Stimulated activated CD4-positive, alpha-beta T cell treated with anti-CD3 and anti-CD28 coated beads, Interleukin-12 subunit alpha, Interleukin-12 subunit beta, amount 100 ng/mL, for 4 hours (primary cell): ENCODE measurements at places on chromosomes 2 and 18.

- no peak for DNase-seq
Observed at GRCh38 chr2:153349603-153350002, 129.0 kb downstream of the RPRM start.

DNA sequence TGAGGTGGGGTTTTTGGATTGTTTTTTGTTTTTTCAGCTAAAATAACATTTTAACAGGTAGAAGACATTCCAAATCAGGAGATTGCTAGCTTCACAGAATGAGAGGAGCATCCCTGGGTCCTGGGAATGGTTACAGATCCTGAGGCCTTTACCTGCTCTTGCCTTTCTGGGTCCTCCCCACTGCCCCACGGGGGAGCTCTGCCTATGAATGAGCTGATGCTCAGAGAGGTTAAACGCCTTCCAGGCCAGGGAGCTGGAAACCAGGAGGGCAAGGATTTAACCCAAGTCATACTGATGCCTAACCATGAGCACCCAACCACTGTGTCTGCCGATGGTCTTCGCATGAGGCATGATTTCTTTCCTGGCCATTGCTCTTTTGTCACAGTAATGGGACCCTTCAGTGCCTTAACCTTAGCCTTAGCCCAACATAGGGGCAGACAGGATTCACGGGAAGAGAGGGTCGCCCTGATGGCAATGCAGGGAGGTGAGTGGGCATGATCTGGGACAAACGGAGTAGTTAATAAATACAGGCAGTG is 16.1 kb downstream of the MOCOS start:
- no peak for DNase-seq

- DNase-seq, result no peak
Observed at GRCh38 chr2:47558768-47559684, 156.1 kb downstream of the MSH2 start.

DNA sequence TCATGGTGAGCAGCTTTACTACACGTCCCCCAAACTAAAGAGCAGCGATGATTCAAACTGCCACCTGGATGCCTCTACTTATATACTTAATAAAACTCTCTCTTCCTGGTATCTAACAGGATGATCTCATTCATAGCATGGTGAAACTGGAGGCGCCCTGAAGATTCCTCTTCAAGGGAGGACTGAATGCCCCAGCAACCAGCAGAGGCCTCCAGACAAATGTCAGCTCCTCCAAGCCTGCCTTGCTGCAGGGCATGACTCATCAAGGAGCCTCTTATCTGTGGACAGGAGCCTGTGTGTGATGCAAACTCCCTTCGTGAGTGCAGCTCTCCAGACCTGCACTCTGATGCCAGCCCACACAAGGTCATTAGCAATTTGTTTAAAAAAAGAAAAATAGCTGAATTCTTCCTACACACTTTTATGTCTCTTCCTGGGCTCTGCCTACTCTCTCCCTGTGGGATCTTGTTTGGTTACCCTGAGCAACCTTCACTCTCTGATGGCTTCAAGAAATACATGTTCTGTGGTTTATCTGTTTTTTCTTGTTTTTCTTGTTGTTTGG is 30.2 kb downstream of the LONRF2 start:
- peak; percentile 11 for DNase-seq

DNA sequence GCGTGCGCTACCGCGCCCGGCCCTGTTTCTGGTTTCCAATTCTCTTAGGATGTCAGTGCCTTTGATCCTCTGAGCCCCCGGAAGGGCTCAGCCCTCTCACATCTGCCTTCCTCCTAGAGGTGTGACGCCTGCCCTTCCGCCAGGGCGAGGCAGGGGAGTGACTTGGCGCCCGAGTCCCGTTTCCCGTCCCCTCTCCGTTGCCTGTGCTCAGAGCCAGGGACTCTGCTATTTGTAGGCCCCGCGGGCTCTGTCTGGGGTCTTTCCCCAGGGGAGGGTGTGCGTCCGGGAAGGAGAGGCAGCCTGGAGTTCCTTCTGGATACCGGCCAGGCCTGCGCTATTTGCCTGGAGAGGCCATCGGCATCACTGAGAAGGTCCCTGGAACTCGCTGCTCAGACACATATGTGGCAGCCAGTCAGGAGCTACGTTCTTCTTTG is 103.7 kb upstream of the TAF1B start:
- peak; percentile 38 for DNase-seq

- DNase-seq, result no peak
Observed at GRCh38 chr2:45782986-45783385, 131.5 kb downstream of the PRKCE start.

DNA sequence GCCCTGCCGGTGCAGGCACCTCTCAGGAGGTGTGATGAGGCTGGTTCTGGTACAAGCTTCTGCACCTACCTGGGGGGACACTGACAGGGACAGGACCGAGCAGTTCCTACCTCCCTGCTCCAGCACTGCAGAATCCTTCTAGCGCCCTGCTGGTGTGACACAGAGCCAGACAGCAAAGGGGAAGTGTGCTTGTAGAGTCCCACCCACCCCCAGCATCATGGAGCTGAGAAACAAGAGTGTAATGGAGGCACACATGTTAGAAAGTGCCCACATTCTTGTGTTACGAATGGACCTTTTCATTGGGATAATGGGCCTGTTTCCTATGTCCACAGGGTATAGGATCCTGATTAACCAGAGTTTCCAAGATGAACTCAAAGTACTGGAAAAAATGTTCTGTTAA is 38.3 kb downstream of the OXER1 start:
- DNase-seq, result no peak

- no peak for DNase-seq
Observed at GRCh38 chr18:48800466-48800865, 150.3 kb downstream of the SMAD7 start.

- DNase-seq, result no peak
Observed at GRCh38 chr2:22880161-22880560, 504.8 kb upstream of the KLHL29 start.

DNA sequence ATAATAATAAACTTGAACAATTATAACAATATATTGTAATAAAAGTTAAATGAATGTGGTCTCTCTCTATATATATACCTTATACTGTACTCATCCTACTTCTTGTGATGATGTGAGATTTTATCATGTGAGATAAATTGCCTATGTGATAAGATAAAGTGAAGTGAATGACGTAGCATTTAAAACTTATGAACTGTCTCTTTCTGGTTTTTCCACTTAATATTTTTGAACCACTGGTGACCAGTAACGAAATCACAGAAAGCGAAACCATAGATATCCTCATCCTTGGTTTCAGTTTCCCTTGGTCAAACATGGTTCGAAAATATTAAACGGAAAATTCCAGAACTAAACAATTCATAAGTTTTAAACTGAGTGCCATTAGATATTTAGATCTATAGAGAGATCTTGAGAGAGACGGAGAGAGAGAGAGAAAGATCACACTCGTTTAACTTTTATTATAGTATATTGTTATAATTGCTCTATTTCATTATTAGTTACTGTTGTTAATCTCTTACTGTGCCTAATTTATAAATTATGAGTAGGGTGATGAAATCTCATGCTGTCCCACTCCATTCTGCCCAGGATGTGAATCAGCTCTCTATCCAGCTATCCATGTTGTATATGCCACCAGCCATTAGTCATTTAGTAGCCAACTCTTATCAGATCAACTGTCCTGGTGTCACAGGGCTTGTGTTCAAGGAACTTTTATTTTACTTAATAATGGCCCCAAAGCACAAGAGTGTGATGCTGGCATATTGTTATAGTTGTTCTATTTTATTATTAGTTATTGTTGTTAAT is 156.8 kb downstream of the THADA start:
- DNase-seq, result no peak

GRCh38 chr18:44386401-44386800 is 294.3 kb upstream of the SETBP1 start:
- DNase-seq, result no peak

GRCh38 chr2:85401844-85402243 is 8.3 kb downstream of the CAPG start:
- DNase-seq, result no peak

GRCh38 chr2:225600444-225600843 is 200.9 kb downstream of the NYAP2 start:
- DNase-seq, result no peak

- DNase-seq, result no peak
Observed at GRCh38 chr2:168234407-168235085, 12.8 kb downstream of the STK39 start.

DNA sequence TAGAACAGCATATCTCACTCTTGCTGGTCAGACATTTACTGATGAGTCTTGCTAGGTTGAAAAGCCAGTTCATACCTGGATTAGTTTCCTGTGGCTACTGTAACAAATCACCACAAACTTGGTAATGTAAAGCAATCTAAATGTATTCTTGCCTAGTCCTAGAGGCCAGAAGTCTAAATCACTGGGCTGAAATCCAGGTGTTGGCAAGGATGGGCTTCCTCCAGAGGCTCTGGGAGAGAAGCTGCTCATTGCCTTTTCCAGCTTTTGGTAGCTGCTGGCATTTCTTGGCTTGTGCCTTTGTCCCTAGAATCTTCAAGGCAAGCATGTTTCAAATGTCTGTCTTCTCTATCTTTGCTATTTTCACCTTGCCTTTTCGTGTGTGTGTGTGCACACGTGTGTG is 62.3 kb upstream of the MAP4K3 start:
- no peak for DNase-seq

DNA sequence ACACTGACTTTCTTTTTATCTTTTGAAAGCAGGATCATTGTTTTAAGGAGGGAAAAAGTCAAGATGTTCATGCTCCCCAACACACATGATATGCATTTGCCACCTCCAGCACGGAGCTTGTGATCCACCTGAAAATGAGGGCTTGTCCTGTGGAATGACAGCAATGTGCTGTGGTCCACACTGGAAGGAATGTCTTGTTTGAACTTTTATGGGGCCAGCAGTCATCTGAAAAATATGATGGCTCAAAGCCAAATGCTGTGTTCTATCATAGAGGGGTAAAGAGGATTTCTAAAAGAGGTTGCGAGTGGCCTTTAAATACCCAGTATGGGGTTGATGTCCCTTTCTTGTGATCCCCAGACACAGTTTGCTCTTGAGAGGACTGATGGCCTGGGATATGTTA is 226.5 kb upstream of the SPRED2 start:
- no peak for DNase-seq

- no peak for DNase-seq
Observed at GRCh38 chr2:210752532-210752931, 196.1 kb downstream of the CPS1 start.

DNA sequence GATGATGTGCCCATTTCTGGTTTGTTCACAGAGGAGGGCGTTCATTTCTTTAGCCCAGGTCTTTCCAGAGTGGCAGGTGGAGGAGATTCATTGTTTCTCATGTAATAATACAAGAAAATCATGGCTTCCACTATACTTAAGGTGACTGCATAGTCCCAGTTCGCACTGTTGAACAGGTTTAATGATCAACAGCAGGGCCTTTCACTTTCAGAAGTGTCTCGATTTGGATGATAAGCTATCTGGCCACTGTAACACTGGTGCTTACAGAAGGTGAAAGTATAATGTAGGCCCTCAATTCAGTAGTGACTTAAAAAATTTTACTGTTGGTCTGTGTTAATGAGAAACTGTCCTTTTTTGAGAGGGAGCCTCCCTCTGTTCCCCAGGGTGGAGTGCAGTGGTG is 1.4 kb downstream of the RMC1 start:
- no peak for DNase-seq

DNA sequence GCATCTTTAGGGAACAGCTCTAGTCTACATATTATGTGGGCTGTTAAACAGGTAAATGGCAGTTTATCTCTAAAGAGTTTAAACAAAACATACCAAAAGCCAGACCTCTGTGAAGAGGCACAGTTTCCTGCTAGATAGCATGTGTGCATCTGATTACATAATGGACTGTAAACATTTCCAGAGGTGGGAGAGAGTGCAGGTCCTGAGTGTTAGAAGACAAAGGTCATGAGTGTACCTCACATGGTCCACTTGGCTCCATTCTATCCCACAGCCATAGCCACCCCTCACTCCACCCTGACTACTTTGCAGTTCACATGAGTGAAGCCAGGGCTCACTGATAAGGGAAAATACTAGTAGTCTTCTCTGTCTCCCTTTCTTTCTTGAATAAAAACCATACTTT is 233.4 kb downstream of the MTX2 start:
- DNase-seq, result no peak

- DNase-seq, result no peak
Observed at GRCh38 chr2:136212426-136213378, 94.8 kb upstream of the CXCR4 start.

DNA sequence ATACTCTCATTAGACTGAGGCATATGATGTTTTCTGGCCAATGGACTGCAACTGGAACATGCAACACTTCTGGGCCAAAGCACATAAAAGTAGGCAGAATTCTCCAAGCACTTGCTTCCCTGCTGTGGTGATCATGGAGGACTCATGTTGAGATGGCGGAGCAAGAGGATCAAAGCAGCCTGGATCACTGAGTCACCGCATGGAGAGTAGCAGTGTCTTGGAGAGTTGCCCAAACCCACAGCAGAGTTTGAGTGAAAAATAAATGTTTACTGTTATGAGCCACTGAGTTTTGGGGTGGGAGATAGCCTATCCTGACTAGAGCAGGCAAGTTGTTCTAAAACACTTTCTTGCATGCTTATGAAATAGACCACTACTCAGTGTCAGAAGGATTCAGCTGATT is 359.5 kb downstream of the ZNF521 start:
- DNase-seq, result no peak

GRCh38 chr2:231929961-231930592 is 3.9 kb upstream of the NPPC start:
- peak; percentile 17 for DNase-seq

GRCh38 chr2:47437287-47437686 is 34.3 kb downstream of the MSH2 start:
- no peak for DNase-seq

DNA sequence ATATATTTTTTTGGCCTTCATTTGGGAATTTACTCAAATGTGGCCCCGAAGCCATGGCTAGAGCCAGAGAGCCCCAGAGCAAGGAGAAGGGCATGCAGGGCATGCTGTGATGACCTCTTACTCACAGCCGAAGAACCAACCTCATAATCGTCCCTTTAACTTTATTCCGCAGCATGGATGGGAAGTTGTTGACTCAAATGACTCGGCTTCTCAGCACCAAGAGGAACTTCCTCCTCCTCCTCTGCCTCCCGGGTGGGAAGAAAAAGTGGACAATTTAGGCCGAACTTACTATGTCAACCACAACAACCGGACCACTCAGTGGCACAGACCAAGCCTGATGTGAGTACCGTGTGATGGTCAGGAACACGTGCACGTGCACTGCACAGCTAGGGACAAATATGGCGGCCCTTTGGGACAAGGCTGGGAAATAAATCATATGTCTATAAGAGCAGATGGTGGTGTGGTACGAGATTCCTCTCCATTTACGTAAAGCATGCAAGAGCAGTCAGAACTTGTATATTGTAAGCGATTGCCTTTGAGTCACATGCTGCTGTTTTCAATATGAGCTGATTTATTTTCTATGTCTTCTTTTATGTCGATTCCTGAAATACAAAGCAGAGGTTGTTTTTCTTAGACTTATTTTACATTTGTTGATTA is 280.9 kb downstream of the NEDD4L start:
- DNase-seq, result no peak

DNA sequence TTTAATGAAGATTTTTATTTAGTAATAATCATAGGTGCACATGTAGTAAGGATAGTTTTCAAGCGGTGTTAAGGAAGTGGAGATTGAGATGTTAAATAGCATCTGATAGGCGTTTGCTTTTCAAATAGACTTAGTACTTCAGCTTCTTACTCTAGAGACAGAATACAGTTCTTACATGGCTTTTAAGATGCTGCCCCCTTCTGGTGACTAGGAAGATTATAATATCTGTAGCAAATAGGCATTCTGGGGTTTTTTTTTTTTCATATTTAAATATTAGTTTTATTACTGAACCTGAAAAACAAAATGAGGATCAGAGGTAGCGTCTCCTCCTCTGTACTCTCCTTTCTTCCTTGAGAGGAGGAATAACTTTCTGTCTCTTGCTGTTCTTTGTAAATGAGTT is 100.2 kb downstream of the AGAP1 start:
- no peak for DNase-seq
